ENCODE measurements at places on chromosomes 12 and 14.

DNA sequence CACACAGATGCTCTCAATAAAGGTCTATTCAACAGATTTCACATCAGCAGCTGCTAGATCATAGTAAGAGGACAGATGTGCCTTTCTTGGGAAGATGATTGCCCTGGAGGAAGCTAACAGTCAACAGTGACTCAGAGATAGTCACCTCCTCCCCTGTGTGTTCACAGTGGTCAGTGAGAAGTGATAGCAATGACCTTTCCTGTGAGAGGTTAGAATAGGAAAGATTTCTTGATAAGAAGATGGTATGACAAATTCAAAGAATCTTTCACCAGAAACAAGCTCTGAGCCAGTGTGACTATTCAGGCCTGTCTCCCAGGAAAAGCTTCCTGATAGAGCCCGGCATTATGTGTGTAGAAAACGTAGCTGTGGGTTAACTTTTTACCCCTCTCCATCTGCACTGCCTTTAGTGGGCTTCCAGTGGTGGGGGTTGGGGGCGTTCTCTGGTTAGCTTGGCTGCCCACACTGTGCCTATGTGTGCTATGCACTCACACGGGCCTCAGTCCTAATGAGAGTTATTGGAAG, 66.4 kb upstream of the ARHGAP5 start:
- DNase-seq, result no peak

DNA sequence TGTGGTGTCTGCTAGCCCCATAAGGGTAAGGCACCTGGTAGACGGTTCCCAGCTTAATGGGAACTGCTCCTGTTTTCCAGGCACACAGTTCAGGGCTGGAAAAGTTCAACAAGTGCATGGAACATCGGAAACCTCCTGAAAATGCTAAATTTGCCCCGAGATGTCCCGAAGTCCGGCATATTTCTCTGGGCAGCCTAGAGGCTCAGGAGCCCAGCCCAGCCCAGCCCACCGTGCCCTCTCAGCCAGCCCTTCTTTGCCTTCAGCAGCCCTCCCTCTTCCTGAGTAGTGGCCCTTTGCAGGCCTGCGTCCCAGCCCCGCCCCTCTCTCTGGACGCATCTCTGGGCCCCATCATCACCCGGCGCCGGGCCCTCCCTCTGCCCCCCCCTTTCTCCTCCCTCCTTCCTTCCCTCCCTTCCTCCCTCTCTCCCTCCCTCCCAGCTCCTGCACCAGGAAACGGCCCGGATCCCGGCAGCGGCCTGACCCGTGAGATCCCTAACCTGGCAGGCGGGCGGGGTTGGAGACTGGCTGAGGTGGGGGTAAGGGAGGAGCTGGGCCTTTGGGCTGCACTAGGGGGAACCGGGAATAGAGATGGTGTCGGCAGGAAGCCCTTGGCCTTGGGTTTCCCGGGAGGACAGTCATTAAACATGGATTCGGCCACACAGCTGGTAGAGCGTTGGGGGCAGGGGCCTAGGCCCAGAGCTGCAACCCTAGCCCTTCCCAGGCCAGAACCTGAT, at the start of gene BCL2L2:
Gene BCL2L2, plus strand, starts transcription at position 422 of the 734 bp plus-strand sequence. CDS start 935 bp downstream, outside the sequence.
- DNase-seq, result peak; percentile 86

- DNase-seq, result no peak
These were observed 52.6 kb downstream of the TMEM260 start for GRCh38 chr14:56632195-56632594.

GRCh38 chr12:67220065-67220464, 49.1 kb upstream of the CAND1 start:
- DNase-seq, result no peak

Measured in neuronal stem cell (in vitro differentiated cells).